Eye (tissue), 1 donor: ENCODE measurements at places on chromosomes 5 and 9.

- DNase-seq: no peak
These were observed 495.1 kb downstream of the KIF4B start for GRCh38 chr5:155508673-155509072.

DNA sequence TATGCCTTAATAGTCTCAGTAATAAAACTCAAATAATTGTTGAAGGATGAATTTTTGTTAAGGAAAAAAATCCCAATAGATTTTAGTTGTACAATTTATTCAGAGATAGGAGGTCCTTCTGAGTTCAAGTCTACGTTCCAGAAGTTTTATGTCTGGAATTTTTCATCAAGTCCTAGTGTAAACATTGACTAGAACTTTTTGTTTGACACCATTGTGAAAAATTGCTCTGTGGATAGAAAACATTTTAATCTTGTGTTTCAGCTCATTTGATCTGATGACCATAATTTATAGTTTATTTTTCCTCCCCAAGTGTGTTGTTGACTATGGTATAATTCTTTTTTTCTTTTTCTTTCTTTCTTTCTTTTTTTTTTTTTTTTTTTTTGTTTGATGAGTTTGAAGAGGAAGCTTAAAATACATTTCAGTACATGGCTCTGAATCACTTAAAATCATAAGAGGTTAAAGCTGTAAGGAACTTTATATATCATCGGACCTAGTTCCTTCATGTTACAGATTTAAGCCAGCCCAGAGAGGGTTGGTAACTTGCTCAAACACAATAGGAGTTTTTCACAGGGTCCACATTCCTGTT is 20.7 kb downstream of the ITGA1 start:
- no peak for DNase-seq

DNA sequence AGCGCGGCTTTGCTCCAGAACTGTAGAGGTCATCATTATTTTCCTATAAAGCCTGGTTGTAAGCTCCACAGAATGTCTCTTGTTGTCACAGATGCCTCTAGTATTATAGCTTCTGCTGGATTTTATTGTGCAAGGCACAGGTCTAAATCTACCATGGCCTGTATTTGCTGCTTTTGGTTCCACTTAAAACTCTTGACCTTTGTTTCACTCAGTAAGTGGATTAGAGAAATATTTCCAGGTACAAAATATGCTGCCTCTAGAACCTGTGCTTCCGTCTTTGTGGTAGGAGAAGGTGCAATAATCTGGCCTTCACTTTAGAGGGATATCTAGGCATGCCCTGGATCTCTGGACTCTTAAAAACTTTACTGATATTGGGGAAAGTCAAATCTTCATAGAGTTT is 476.6 kb upstream of the CD180 start:
- no peak for DNase-seq

- no peak for DNase-seq
These were observed 762.7 kb downstream of the TLE1 start for GRCh38 chr9:80926611-80927010.

- DNase-seq: no peak
These were observed 704 bp downstream of the CCDC112 start for GRCh38 chr5:115295777-115296123.

GRCh38 chr5:17132444-17133083 is 84.9 kb upstream of the BASP1 start:
- DNase-seq: peak; percentile 80

- DNase-seq: peak; percentile 91
These were observed 998.8 kb downstream of the MAT2B start for GRCh38 chr5:164504141-164504772.

DNA sequence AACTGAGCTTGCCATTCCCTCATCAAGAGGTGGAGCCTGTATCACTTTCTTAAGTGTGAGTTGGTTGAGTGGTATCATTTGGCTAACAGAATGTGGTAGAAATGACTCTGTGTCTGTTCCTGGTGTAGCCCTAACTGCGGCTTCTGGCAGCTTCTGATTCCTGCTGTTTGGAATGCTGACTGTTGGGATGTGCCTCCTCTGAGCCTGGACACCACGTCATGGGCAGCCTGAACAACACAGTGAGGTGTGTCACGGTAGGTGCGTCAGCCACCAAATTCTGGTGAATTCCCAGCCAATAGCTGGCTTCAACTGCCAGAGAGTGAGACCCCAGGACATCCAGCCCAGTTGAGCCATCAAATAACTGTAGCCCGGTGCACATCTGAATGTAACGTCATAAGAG is 6.1 kb upstream of the C9orf152 start:
- no peak for DNase-seq

GRCh38 chr9:71911908-71912335 is 483 bp downstream of the C9orf85 start:
- no peak for DNase-seq

GRCh38 chr5:21807953-21808352 is 1045.2 kb downstream of the CDH12 start:
- no peak for DNase-seq

DNA sequence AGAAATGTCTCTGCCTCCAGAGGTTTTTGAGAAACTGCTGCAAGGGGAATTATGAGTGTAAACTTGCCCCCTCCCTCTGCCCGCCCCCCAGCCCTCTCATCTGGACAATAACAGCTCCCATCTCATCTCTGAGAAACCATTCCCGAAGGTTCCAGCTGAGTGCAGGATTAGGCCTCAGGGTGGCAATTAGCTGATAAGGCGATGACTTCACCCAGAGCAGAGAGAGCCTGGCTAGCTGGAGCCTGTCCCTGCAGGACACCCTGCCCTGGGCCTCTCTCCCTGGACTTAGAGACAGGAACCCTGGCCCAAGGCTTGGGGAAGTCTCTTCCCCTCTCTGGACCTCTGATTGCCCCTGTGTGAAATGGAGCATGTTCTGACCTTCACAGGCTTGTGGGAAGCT is 45.7 kb upstream of the HAND1 start:
- peak; percentile 77 for DNase-seq

- no peak for DNase-seq
These were observed 16.6 kb downstream of the SV2C start for GRCh38 chr5:76099756-76100155.

DNA sequence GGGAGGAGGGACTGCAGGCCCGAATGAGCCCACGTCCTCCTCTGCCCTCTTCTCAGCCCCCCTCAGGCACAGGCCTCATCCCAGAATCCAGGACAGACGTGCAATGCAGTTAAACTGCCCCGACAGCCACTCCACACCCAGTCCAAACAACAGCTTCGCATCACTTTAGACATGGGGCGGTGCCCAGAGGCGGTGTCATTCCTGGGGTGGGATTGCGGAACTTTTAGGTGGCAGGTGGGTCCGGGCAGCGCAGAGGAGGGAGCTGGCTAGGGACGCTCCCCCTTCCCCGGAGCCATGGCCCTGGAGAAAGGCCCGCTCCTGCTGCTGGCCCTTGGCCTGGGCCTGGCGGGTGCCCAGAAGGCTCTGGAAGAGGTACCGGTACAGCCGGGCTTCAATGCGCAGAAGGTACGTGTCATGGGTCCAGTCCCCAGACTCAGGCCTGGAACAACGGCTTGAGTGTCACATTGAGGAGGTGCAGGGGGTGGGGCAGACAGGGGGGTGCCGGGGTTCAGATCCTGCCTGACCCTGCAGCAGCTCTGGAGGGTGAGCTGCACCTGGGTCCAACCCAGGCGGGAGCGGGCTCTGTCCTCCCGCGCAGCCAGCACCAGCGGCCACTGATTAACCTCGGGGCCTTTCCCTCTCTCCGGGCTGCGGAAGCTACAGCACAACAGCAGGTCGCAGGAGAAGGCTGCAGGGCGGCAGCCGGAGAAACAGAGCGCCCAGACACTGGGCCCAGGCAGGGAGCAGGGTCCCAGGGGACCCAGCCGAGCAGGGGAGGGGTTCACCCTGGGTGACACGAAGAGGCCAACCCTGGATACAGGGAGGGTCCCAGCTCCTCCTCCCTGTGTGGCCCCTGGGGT is 25.2 kb downstream of the GLT6D1 start:
- DNase-seq: no peak

GRCh38 chr5:43121913-43122484 is 1.3 kb downstream of the ZNF131 start:
- DNase-seq: no peak

DNA sequence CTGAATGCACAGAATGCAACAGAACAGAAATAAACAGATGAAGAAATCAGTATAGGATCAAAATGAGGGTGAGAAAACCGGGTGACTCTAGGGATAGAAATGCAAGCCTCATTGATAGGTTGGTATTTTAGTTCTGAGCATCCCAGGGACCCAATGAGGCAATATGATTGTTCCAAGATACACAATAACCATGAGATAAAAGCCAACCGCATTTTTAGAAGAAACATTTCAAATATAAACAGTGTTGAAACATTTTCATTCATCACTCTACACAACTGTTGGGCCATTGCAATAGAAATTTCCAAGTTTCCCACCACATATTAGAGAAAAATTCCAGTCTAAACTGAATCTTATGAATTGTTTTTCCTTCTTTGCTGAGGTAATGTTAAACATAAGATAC is 452.3 kb upstream of the PTGER4 start:
- DNase-seq: no peak

DNA sequence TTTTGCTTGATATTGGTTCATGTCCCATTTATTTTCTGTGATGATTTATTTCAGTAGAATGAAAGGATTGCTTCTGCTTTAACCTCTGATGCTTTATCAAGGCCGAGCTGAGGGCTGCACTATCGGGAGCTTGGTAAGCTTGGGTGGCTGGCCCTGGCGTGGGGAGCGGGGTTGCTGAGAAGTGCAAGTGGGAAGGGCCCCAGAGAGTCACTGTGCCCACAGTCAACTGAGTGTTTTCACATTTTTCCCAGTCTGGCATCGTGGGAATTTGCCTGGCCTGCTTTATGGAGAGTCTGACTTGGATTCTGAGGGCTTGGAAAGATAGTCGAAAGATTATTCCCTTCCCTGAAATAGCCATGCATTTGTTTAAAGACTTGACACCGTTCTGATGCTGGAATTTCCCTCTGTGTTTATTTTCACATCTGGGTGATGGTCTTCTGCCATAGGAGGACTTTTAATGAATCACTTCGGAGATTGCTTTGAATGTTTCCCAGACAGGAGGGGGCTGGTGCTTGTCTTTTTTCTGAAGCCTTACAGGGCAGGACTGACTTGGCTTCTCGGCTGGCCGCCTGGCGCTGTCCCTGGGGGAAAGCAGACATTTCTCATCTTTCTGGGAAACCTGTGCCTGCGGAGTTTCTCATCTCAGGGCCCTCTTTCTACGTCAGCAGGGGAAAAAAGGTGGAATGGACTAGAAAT is 139.0 kb downstream of the BOD1 start:
- DNase-seq: no peak

DNA sequence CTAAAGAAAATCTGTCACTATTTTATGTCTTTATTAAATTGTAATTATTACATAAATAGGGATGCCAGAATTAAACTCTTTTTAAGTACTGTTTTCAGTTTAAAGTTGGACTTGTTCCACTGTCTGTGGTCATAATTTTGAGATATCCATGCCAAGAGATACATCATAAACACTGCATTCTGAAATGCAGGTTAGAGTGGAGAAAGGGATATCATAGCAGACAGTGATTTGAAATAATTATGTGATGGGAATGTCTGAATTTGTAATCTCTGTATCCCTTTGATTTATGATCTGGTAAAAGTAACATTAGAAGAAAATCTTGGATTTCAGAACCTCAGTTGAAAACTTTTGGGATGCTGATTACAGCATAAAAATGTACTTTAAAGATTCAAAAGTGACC is 222.1 kb downstream of the GOLPH3 start:
- no peak for DNase-seq

GRCh38 chr9:129987941-129988340 is 55.0 kb downstream of the FNBP1 start:
- no peak for DNase-seq

DNA sequence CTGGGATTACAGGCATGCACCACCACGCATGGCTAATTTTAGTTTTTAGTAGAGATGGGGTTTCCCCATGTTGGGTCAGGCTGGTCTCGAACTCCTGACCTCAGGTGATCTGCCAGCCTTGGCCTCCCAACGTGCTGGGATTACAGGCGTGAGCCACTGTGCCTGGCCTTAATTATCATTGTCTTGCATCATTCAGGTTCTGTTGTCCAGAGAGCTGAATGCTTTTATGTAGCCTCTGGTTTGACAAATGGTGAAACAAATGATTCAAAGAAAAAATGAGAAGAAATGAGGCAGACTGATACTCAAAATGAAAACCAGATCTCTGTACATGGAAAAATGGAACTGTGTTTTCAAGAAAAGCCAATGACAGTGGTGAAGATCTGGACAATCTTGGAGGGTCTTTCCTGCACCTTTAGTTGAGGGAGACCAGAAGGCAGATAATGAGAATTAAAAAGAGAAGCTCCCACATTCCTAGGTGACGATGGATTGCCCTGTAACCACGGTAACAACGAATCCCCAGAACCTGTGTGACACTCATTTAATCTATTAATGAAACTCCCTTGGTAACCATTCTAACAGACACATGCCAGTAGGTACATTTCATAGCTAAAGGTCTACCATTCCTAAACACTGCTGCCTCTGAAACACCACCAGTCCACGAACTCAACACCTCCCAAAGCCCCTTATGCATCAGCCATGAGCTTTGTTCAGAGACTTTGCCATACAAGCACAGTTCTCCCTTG is 1.6 kb downstream of the TEX48 start:
- DNase-seq: no peak

DNA sequence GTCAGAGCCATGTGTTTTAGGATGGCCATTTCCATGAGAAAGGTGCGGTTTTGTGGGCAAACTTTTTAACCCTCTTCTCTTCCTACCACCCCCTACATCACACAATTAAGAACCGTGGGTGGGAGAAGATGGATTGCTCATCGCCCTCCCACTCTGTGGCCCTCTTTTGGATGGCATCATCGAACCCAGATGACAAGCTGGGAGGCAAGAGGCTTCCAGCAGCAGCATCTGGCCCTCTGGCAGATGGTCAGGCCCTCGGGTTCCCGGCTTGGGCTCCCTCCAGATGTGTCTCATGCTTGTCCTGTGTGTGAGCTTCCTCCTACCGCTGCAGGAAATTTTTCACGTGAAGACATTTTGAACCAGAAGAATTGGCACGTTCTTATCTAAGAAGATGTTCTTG is 199.9 kb downstream of the EBF1 start:
- no peak for DNase-seq

DNA sequence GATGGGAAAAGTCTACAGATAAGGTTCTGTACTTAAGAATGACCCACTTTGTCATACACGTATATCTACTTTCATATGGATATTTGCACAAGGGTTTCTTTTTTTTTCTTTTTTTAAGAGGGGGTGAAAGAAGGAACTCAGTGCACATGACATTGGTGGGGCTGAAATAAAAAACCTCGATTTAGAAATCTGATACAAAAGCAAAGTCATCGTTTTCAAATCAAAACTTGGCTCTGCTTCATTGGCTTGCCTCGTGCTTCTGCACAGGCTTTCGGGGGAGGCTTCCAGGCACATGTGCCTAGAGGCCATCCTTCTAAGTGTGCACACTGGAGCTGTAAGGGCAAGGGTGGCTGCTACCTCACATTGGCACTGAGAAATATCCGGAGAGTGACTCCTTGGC is 31.1 kb downstream of the PTTG1 start:
- DNase-seq: no peak

- no peak for DNase-seq
These were observed 90.8 kb downstream of the TMEM167A start for GRCh38 chr5:82986404-82986803.
